ENCODE measurements at places on chromosomes 5 and 9.
A peak's percentile ranks its signal among the peaks of the same experiment; 100 is the strongest.

DNA sequence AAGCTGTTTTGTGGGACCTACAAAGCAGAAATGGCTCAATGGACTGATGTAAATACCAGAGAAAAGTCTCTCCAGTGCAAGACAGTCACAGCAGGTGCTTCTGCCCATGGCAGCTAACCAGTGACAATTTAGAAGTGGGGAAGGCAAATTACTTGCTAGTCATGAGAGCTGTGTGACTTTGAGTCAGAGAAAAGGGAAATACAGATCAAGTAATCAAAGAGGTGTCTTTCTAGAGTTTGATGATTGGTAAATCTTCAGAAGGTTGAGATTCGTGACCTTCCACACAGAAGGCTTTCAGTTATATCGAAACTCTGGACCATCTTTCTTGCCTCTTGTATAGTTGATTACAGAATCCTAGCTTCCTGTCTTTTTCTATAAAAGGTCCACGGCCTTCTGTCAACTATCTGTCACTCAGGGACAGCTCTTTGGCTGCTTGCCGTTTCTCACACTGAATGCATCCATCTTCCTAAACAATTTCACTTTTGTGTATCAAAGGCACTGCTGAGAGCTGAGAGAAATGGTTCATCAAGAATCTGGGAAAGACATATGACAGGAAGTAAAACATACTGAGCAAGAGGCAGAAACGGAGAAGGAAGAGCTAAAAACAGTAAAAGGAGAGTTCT lies 993.9 kb upstream of the ACO1 start:
- no peak for DNase-seq

DNA sequence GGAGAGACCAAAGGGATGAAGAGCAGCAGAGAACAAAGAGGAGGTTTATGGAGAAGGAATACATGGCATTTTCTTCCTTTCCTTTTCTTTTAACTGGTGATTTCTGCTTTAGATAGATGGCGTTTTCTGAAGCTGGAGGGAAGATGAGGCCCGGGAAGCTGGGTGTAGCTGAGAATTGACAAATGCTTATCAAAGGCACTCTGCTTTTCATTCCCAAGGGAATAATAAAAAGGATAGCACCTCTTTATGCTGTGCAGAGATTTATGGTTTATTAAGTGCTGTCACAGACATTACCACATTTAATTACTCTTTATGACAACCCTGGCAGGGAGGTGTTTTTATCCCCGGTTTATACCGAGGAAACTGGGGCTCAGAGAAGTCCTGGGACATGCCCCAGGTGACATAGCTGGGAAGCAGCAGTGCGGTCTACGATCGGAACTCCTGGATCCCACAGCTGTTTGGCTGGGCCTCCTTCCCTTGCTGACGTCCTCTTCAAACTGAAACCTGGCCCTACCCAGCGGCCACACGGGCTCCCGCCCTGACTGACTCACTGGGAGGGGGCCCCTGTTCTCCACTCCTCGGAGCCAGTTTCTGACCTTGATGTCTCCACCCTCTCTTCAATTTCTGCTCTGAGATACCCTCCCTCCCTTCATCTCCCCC lies 8.2 kb upstream of the EPB41L4B start:
- peak; percentile 68 for DNase-seq

DNA sequence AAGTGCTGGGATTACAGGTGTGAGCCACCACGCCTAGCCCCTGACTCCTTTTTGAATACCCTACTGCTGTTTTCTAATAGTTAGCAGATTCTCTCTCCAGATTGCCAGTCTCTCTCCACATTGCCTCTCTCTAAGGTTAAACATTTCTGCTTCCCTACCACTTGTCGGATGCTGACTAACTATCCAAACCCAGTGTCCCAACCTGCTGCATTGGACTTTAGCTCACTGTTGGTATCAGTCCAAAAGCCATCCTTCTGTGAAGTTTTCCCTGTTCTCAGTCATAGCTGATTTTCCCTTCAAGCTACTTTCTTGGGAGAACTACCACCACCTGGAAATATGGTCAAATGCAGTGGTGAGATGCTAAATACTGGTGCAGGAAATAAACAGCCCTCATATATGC lies 48.7 kb downstream of the TLR4 start:
- DNase-seq: no peak

GRCh38 chr9:128628471-128629048 lies 28.1 kb downstream of the DYNC2I2 start:
- peak; percentile 55 for DNase-seq

DNA sequence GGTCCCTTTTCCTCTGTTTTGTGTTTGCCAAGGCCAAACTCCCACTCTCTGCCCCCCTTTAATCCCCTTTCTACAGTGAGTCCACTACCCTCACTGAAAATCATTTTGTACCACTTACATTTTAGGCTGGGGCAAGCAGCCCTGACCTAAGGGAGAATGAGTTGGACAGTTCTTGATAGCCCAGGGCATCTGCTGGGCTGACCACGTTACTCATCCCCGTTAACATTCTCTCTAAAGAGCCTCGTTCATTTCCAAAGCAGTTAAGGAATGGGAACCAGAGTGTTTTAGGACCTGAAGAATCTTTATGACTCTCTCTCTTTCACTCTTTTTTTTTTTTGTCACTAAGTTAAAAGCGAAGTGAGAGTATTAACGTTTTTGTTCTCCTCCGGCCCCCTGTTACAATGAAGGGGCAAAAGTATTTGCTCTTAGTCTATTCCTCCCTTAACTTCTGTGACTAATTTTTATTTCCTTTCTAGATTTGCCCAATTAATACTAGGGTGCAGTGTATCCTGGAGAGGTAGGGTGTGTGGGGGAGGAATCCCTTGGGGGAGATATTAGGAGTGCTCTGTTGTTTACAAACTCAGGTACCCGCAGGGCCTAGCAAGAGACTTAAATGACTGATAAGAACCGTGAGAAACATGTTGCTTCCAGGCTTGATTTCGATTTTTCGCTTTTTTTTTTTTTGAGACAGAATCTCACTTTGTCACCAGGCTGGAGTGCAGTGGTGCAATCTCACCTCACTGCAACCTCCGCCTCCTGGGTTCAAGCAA lies 14.7 kb downstream of the GM2A start:
- DNase-seq: no peak

DNA sequence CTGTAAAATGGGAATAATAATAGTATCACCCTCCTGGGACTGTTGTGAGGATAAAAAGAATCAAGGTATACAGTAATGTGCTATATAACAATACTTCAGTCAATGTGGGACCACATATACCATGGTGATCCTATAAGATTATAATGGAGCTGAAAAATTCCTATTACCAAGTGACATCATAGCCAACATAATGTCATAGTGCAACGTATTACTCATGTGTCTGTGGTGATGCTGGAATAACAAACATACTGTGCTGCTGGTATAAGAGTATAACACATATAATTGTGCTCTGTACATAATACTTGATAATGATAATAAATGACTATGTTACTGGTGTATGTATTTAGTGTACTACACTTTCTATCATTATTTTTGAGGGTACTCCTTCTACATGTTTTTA lies 38.1 kb downstream of the LIFR start:
- no peak for DNase-seq

Data from GM03348 (cell line).